ENCODE measurements at places on chromosomes 4 and X. TPM values are rescaled to one million over a fixed set of nuclear protein-coding genes. Genes with fewer than 3 reads are reported as not detected.

Gene MAGED4
- 9.9 TPM for total RNA-seq

Gene PAGE2B
- total RNA-seq: not detected

Gene MAB21L2
- 11.7 TPM for total RNA-seq

Gene LEF1
- total RNA-seq: 0.56 TPM

Gene XAGE1A
- not detected for total RNA-seq

DNA sequence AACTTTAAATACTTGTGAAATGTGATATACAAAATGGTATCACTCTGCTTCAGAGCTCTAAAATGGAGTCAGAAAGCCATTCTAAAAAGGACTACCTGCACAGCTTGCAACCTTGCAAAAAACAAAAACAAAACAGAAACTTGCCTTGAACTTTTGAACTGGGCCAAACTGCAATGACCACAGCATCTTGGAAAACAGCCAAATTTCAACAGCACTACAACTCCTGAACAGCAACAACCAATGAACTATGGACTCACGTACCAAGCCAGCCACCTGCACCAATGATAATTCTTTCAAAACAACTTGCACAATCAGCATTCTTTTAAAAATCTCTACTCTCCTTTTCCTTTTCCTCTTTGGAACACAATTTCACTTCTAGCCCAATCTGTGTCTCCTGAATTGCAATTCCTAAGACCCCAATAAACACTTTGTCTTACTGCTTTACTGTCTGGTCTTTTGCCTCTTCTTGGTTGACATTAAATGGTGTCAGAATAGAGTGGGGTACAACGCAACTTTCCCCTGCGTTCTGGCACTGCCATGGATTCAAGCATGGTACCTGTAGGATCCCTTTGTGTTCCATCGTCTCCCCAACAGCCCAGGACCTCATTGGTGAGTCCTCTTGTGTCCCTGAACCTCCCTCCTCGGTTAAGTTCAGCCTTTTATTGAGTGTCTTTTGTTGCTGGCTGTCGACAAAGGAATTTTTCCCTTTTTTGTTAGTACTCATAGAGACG is 35.7 kb upstream of the FMR1 start:
- DNase-seq: no peak

- DNase-seq: no peak
Observed at GRCh38 chr4:140154572-140154891, 548 bp upstream of the MAML3 start.

- DNase-seq: no peak
Observed at GRCh38 chr4:164756686-164757085, 2.8 kb downstream of the SMIM31 start.

- peak; percentile 50 for DNase-seq
Observed at GRCh38 chr4:113943863-113944262, 35.6 kb downstream of the ARSJ start.

- DNase-seq: peak; percentile 50
Observed at GRCh38 chrX:2894885-2895292, 34.2 kb downstream of the ARSD start.

DNA sequence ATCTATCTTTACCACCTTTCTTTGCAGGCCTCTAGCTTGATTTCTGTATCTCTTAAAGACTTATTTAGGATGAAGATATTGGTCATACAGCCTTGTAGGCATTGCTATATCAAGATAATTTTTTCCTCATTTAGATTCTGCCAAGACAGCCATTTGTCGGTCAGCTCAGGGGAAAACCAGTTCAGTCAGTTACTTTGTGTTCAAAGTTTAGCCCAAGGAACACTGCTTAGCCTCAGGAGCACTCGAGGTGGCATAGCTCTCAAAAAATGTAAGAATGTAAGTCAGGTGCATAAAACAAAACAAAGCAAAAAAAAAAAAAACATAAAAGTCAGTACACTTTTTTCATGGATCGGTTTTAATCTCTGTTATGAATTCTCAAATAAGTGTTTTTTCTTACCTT is 43.4 kb downstream of the NRK start:
- DNase-seq: no peak

- DNase-seq: no peak
Observed at GRCh38 chrX:131199091-131199490, 90.0 kb downstream of the IGSF1 start.

- DNase-seq: no peak
Observed at GRCh38 chr4:83651846-83652245, 115.9 kb downstream of the GPAT3 start.

DNA sequence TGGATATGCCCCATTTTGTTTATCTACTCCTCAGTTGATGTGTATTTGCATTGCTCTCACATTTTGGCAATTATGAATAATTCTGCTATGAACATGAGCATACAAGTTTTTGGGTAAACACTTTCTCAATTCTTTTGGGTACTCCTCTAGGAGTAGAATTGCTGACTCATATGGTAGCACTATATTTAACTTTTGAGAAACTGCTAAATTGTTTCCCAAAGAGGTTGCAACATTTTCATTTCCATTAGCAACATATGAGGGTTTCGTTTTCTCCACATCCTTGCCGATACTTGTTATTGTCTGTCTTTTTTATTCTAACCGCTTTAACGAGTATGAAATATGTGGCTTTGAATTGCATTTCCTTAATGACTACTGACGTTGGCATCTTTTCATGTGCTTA is 185.4 kb downstream of the TSPAN5 start:
- DNase-seq: peak; percentile 13

- peak; percentile 69 for DNase-seq
Observed at GRCh38 chrX:41553688-41554087, 106.5 kb downstream of the NYX start.

Measured in IMR-90 (cell line).